Stimulated activated CD8-positive, alpha-beta memory T cell treated with anti-CD3 and anti-CD28 coated beads, Interleukin-4, amount 100 ng/mL, for 1 hour (primary cell): ENCODE measurements at places on chromosomes 5 and 9.
A peak's percentile ranks its signal among the peaks of the same experiment; 100 is the strongest.

GRCh38 chr9:113593682-113594281, 130.3 kb downstream of the RGS3 start:
- DNase-seq, result no peak

GRCh38 chr5:100900142-100900795, 2.8 kb downstream of the ST8SIA4 start:
- peak; percentile 36 for DNase-seq

DNA sequence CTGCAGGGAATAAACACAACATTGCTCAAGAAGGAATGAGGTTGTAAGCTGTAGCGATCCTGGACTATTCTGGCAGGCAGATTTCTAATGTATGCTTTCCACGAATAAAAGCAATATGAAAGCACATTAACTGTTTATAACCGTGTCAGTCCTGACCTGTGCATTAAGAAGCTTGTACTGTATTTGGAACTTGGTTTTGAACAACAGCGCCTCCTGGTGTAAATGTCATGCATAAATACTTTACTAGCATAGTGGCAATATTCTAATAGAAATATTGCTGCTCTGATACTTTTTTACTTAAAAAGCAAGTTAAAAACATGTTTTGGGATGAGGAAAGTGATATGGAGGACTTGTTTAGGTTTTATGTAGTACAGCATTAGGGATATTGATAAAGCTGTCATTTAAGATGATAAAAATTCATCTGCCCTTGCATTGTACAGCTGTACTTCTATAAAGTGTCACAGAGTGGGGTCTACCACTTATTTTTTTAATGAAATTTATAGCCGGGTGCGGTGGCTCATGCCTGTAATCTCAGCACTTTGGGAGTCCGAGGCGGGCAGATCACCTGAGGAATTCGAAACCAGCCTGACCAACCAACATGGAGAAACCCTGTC, 70.7 kb upstream of the GNE start:
- no peak for DNase-seq

GRCh38 chr5:128671943-128672342, 133.9 kb upstream of the FBN2 start:
- DNase-seq, result no peak

- no peak for DNase-seq
Observed at GRCh38 chr5:56557198-56557597, 258.2 kb upstream of the MAP3K1 start.

DNA sequence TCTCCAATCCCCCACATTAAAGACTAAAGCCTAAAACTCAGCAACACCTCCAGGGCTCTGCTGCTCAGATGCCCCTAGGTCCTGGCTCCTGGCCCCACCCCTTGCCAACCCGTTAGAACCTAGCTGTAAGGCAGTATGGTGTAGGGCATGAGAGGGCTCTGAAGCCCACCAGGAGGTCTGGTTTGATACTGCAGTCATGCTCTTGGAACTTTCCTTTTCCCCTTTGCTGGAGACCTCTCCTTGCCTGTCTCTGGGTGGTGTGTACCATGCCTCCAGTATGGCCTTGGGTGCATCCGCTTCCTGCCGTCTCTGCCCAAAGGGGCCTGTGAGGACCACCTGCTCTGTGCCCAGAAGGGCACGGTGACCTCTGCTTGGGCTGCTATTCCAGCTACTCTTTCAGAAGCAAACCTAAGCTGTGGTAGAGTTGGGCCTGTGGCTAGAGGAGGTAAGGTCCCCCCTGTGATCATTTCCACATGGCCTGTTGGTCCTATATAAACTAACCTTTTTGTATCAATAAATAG, 3.5 kb downstream of the TENT4A start:
- no peak for DNase-seq

- no peak for DNase-seq
Observed at GRCh38 chr5:102375876-102376275, 79.8 kb upstream of the SLCO4C1 start.

- DNase-seq, result no peak
Observed at GRCh38 chr9:95764533-95765319, 110.8 kb upstream of the ERCC6L2 start.

DNA sequence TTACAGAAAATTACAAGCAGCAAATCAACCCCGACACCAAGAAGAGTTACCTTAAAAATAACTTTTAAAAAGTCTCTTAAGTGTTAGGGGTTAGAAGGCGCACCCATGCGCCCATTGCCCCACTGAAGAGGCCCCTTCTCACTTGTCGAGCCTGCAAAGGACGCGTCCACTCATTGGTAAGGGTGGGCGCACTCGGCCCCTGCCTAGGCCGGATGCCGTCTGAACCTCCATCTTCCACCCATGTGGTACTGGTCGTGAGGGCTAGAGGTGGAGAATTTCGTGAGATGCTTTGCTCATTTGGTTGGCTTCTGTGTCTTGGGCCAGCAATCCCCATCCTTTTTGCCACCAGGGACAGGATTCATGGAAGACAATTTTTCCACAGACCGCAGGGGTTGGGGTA, 27.5 kb upstream of the LRRC14B start:
- no peak for DNase-seq

DNA sequence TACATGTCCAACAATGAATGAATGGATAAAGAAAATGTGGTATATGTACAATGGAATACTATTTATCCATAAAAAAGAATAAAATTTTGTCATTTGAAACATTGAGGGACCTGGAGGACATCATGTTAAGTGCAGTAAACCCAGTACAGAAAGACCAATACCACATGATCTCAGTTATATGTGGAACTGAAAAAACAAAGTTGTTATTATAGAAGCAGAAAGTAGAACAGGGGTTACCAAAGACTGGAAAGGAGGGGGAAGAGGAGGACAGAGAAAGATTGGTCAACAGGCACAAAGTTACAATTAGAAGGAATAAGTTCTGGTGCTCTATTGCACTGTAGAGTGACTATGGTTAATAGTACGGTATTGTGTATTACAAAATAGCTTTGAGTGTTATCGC, 233.8 kb downstream of the SEMA6A start:
- DNase-seq, result no peak

- no peak for DNase-seq
Observed at GRCh38 chr9:33452828-33453271, 5.5 kb upstream of the AQP3 start.

- no peak for DNase-seq
Observed at GRCh38 chr5:88644676-88645075, 238.3 kb downstream of the MEF2C start.

DNA sequence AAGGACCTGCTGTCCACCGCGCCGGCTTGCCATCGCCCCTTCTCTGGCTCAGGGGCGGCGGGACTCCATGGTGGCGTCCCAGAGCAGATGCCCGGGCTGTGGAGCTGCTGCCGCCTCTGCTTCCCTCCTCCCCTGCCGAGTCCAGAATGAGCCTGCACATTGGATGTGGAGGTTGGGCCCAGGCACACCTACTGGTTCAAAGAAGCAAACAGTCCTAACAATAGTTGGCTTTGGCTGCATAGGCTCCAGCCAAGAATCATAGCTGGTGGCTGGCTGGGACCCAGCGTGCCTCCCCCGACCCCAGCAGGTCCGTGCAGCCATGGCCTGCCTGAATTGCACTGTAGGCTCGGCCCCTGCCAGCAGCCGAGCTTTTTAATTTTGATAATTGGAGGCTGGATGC, 25.8 kb downstream of the ADAMTSL2 start:
- DNase-seq, result no peak

DNA sequence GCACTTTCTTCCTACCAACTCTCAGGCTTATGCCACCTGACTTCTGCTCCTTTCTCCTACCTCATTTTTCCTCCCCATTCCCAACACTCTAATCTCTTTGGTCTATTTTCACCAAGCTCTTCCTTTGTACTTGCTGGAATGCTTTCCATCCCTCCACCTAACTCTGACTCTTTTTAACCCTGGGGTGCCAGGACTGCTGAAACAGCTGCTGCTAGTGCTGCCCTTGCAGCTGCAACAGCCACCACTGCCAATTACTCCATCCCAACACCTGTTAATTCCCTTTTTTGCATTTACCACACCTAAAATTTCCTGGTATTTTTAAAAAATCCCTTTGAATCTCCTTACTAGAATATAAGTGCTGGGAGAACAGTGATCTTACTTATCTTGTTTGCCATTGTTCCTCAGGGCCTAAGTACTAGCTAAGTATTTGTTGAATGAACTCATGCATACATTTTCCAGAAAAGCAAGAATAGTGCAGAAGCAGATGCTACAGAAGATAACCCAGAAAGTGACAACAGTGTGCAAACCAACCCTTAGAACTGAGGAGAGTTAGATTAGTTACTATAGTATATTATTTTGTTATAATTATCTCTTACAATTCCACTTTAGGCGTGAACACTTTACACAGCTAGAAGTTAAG, 11.5 kb downstream of the NADK2 start:
- no peak for DNase-seq

- DNase-seq, result no peak
Observed at GRCh38 chr9:130295431-130295830, 29.9 kb downstream of the HMCN2 start.

DNA sequence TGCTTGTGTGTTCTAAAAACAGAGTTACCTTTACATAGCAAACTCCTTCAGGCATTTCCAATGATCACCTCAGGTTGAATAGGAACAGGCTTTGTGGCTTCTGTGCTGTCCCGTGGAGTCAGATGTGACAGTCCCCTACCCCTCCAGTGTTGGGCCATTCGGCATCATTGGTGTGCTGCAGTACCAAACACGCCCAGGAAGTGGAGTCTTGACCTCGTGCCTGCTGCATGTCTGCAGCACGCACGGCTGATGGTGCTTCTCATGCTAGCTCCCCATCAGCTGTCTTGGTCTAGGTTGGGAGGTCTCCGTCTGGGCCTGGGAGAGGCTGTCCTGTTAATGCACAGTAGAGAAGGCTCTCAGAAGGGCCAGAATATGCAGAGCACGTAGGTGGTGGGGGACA, 42.5 kb upstream of the PHF2 start:
- DNase-seq, result no peak

- no peak for DNase-seq
Observed at GRCh38 chr5:116806836-116807235, 232.2 kb upstream of the SEMA6A start.

DNA sequence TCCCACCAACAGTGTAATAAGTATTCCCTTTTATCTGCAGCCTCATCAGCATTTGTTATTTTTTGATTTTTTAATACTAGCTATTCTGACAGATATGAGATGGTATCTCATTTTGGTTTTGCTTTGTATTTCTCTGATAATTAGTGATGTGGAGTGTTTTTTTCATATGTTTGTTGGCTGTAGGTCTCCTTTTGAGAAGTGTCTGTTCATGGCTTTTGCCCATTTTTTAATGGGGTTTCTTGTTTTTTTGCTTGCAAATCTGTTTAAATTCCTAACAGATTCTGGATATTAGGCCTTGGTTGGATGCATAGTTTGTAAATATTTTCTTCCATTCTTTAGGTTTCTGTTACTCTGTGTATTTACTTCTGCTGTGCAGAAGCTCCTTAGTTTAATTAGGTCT, 445.4 kb upstream of the DAB2 start:
- no peak for DNase-seq

- DNase-seq, result no peak
Observed at GRCh38 chr5:1561402-1561929, 37.7 kb upstream of the LPCAT1 start.

GRCh38 chr5:67793966-67794365, 421.6 kb upstream of the PIK3R1 start:
- DNase-seq, result no peak

GRCh38 chr9:134381671-134382516, 55.6 kb downstream of the RXRA start:
- DNase-seq, result no peak

DNA sequence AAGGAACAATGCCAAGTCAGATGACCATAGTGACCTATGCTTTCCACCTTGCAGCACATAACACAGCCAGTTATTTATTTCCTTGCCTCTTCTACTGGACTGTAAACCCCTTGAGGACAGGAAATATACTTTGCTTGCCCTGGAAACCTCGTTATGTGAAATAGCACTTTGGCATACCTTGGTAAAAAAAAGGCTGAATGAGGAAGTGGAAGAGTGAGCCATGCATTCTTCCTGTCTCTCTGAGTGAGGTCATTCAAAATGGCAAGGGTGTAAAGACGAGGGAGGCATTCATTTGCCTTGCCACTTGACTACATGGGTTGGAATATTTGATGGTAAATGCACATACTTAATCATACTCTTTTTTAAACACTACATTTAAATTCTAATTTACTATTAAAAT, 42.8 kb upstream of the SVEP1 start:
- DNase-seq, result no peak

DNA sequence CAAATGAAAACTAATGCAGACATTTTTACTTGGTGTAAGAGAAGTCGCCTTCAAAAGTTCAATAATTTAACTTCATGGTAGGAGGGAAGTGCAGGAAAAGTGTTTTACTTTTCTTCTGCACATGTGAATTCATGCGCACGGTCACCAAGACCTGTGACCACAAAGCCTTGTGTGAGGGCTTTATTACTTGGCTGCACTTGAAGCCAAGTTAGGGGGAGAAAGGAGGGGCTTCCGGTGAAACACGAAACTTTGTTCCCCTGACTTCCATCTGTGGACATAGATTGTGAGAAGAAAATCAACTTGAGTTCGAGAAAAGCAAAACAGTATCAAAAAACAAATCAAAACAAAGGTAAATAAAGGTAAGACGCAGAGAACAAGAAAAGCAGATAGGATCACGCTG, 239.9 kb downstream of the ROR2 start:
- DNase-seq, result no peak

DNA sequence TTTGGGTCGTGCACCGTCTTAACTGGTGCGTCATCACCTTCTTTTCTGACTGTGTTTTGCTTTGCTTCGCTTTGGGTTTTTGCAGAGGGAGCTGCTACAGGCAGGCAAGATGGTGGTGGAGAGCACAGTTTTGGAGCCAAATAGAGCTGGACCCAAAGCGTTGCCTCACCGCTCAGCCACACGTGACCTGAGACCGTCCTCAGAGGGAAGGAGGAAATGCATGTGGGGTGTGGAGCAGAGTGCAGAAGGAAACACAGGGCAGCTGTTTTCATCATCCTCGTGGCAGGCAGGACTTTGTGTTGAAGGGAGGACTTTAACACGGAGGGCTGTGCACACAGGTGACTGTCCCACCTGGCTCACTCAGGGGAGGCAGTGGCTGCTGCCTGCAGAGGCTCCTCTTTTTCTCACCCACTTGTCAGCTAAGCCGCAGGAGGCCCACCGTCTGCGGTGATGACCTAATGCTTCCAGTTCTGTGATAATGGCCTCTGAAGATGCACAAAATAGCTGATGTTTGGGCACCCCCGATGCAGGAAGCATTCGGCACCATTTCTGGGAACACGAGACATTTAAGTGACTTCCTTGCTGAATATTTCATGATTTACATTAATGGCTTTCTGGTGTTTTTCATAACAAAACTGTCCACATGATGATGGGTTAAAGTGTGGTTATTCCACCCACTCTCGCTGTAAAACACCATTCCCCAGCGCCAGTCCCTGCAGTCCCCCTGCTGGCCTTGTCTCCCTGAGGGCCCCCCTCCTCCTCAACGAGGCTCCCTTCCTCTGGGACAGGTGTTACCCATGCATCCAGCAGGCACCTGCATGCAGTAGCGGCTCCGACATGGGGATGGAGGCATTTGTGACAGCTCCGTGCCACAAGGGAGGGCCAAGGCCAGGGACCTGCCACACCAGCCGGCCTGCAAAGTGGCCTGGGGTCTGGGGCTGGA, 12.4 kb upstream of the UBAC1 start:
- DNase-seq, result no peak

GRCh38 chr5:109249126-109249525, 160.6 kb downstream of the PJA2 start:
- no peak for DNase-seq
